Activated T-helper 17 cell treated with anti-CD3 and anti-CD28 coated beads, Interleukin-2, amount 50 U/mL, for 72 hours (primary cell): ENCODE measurements at places on chromosomes 16 and 17. TPM values are rescaled to one million over a fixed set of nuclear protein-coding genes. Genes with fewer than 3 reads are reported as not detected.

KCNJ18 gene
- total RNA-seq, result not detected

ITGAL gene
- total RNA-seq, result 319 TPM

- no peak overlapping the region for H3K4me3 ChIP-seq
- H3K27me3 ChIP-seq, result no peaks in the 10 kb centered on the region
- ATAC-seq, result peak; percentile 21
- peaks cover 85% of the 10 kb centered on the region for H3K36me3 ChIP-seq
- peaks cover 9% of the 10 kb centered on the region for H3K4me1 ChIP-seq
Observed at GRCh38 chr16:88005181-88005581, 53.9 kb downstream of the BANP start.

- peaks cover 6% of the 10 kb centered on the region for H3K27me3 ChIP-seq
- no peaks in the 10 kb centered on the region for H3K36me3 ChIP-seq
- ATAC-seq, result no peak
- H3K4me1 ChIP-seq, result no peaks in the 10 kb centered on the region
- no peak overlapping the region for H3K27ac ChIP-seq
Observed at GRCh38 chr16:13994239-13995106, 74.5 kb downstream of the ERCC4 start.

GRCh38 chr17:33097411-33097810 lies 105.8 kb downstream of the SPACA3 start:
- H3K4me1 ChIP-seq, result no peaks in the 10 kb centered on the region
- no peak for ATAC-seq
- no peak overlapping the region for H3K4me3 ChIP-seq
- no peak overlapping the region for H3K27ac ChIP-seq
- H3K36me3 ChIP-seq, result no peaks in the 10 kb centered on the region

GRCh38 chr16:84884596-84885341 lies 65.0 kb downstream of the CRISPLD2 start:
- H3K4me1 ChIP-seq, result peaks cover 11% of the 10 kb centered on the region
- no peaks in the 10 kb centered on the region for H3K36me3 ChIP-seq
- no peak overlapping the region for H3K27ac ChIP-seq
- H3K4me3 ChIP-seq, result no peak overlapping the region
- peaks cover 5% of the 10 kb centered on the region for H3K27me3 ChIP-seq

- no peak overlapping the region for H3K27ac ChIP-seq
- no peak overlapping the region for H3K4me3 ChIP-seq
- H3K4me1 ChIP-seq, result peaks cover 6% of the 10 kb centered on the region
- H3K27me3 ChIP-seq, result no peaks in the 10 kb centered on the region
- no peak for ATAC-seq
Observed at GRCh38 chr17:50364061-50364458, 8.9 kb downstream of the MRPL27 start.
